ENCODE measurements at places on chromosomes 7 and 10.

- no peak for DNase-seq
Observed at GRCh38 chr7:87364246-87364645, 18.8 kb downstream of the CROT start.

GRCh38 chr10:78594559-78595268 is 474.1 kb upstream of the ZMIZ1 start:
- peak; percentile 12 for DNase-seq

GRCh38 chr7:74506325-74506724 is 52.6 kb downstream of the GTF2IRD1 start:
- no peak for DNase-seq

DNA sequence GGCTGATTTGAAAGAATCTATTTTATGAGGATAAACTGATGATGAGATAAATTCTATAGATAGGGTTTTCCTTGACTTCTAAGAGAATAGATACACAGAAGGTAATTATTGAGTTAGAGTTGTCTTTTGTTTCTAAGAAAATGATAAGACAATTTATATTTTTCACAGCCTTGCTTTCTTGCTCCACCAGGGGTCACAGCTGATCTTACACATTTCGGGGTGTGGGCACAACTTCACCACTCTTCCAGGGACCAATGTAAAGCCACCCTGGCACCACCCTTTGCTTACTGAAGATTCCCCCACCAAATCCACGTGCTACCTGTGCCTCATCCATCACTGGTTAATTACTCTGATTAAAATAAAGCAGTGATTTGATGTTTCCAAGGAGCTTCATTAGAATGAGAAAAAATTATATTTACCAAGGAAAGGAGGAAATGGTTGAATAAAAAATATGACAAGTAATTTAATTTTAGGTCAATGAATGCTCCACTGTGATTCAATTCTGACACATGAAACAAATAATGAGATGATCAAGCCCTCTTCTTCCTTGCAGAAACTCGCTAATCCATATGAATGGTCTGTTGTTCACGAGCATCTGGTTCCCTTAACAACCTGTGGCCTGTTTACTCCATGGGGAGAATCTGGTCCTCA is 177.3 kb upstream of the TNS3 start:
- DNase-seq, result no peak

- DNase-seq, result peak; percentile 84
Observed at GRCh38 chr10:8043569-8044306, 10.8 kb upstream of the GATA3 start.

DNA sequence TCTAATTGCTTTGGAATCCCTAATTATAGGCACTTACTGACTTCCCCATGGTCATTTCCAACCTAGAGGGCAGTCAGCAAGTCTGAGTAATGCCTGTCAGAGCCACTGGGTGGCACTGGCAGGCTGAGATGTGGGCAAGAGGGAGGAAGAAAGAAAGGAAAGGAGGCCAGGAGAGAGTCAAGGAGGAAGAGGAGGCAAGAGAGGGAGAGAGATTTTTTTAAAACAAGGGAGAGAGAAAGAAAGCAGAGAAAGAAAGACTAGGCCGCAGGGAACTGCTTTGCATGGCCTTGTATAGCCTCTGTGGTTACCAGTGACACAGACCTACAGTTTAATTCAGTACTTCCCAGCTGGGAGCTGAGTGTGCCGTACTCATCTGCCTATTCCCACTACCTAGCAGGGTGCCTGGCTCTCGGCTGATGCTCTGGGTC is 210.4 kb upstream of the ADO start:
- peak; percentile 72 for DNase-seq

DNA sequence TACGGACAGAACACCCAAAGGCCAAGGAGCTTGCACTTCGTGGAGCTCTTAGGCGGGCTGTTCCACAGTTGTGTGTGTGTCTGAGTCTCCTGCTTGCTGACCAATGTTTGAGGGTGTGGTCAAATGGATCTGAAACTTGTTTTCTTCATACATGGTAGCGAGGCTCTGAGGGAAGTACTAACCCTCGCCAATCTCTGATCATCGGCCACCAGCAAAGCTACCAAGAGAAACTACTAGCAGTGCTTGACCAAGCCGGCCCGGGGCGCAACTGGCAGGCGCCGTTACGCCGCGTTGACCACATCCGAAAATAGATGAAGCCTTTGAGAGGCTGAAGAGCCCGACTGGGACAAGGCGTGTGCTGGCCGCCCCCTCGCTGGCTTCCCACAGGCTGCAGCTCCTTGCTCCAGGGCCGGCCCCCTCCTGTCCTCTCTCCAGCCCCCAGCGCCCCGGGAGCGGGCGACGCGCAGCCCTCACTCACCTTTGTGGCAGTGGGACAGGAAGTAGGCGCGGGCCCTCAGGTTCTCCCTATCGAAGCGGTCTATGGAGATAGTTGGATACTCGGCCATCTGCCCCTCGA is 384 bp downstream of the DCLRE1C start:
- DNase-seq, result no peak

GRCh38 chr7:127252778-127253280 is at the start of gene GRM8:
TSS of gene GRM8 (minus strand) at chr7:127252941.
- peak; percentile 89 for DNase-seq

GRCh38 chr7:110885474-110885873 is 205.5 kb upstream of the LRRN3 start:
- no peak for DNase-seq

DNA sequence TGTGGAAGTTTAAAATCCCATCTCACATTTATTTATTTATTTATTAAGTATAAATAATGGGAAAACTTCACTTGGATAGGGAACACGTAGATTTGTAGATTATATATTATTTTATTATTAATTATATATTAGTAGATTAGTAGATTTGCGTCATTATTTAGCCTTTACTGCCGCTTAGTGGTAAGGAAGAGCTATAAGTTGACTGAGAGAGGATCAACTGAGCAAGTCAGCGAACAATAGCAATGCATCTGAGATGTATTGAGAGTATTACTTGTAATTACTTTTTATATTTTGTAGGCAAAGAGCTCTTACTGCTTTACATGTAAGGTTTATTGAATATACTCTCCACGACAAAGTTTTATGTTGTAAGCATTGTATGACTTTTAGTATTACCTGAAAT is 244.5 kb upstream of the ANKRD30A start:
- DNase-seq, result no peak

DNA sequence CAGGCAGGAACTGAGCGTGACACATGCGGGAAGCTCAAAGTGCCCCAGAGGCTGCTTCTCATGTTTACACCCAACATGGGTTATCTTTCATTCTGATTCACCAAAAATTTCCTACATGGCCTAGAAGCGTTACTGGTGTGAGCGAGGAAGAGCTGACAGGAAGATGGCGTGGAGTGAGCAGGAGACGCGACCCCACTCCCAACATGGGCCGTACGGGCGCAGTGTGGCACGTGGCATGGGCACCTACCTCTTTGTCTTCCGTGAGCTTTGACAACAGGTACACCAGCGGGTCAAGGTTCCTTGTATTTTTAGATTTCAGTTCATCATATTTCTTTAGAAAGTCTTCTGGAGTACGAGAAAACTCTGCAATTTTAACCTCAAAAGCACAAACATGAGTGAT is 8.9 kb downstream of the TUBGCP2 start:
- no peak for DNase-seq

GRCh38 chr7:44225566-44226395 is 25.0 kb downstream of the YKT6 start:
- no peak for DNase-seq

Measured in H9 (cell line).